ENCODE measurements at places on chromosomes 11 and 22.

GRCh38 chr11:128917144-128917724, 25.4 kb downstream of the TP53AIP1 start:
- no peak for DNase-seq

GRCh38 chr11:23727794-23728193, 769.1 kb upstream of the LUZP2 start:
- DNase-seq = no peak

DNA sequence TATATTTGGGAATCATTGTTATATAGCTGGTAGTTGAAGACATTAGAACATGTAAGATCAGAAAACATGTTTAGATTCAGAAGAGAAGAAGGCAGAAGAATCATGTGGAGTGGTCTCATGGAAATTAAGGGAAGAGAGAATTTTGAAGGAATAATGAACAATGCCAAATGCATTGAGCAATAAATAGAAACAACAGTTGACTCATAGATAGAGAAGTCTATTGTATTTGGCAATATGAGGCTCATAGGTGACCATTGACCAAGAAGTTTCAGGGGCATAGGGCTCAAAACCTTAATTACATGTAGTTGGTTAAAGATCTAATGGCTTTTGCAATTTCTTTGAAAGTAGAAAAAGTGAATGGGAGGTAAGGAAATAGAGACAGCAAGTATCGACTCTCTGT, 123.9 kb downstream of the PAX6 start:
- no peak for DNase-seq

DNA sequence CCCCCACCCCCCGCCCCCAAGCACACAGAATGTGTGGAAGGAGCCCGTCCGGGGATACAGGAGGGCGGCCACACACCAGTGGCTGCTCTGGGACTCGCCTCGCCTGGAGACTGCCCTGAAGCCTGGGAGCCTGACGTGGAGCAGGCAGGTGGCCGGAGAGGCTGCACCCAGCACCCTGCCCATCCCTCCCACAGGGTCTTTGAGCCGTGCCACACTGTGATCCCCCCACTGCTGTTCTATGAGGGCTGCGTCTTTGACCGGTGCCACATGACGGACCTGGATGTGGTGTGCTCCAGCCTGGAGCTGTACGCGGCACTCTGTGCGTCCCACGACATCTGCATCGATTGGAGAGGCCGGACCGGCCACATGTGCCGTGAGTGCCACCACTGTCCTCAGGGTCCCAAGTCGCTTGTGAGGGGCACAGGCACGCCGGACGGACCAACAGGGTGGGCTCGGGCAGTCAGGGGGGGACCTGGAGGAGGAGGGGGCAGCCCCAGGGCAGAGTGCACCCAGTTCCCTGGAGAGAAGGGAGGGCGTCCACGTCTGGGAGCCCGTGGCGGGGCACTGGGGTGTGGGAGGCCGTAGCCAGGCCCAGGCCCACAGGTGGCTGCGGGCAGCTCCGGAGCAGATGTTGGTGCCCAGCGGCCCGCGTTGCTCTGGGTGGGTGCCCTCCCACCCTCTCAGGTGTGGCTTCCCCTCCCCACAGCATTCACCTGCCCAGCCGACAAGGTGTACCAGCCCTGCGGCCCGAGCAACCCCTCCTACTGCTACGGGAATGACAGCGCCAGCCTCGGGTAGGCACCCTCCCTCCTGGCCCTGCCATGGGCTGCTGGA, 27.0 kb upstream of the MUC5B start:
- no peak for DNase-seq

- DNase-seq = no peak
Observed at GRCh38 chr11:104964247-104964646, 4.1 kb downstream of the CASP4 start.

- DNase-seq = no peak
Observed at GRCh38 chr22:46747646-46748045, 9.6 kb upstream of the CERK start.

GRCh38 chr11:121414141-121414913, 37.8 kb upstream of the SORL1 start:
- no peak for DNase-seq

DNA sequence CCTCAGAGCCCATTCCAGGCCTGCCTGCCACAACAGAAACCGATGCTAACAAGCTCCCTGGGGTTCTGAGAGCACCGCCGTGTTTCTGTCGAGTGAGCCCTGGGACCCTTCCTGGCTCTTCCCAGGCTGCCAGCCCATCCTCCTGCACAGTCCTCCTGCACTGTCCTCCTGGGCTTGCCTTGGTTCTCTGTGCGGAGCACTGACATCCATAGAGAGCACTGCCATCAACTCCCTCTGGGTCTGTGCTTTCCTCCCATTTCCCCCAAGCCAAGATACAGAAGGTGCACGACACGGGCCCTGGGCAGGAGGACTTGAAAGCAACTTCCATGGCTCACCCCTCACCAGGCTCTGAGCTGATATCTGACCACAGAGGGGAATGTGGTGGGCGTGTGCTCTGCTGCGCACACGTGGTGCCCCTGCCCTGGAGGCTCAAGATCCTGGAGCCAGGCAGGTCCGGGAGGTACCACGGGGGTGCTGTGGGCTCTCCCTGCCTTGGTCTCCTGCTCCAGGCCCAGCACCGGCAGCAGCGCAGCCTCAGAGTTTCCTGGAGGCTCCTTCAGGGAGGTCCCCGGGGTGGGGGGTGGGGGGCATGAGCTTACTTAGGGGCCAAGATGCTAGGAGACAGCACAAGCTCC, 304.2 kb downstream of the BRD1 start:
- DNase-seq = no peak

GRCh38 chr11:117037975-117038350, 60.3 kb downstream of the SIK3 start:
- DNase-seq = no peak

Measured in Kasumi-1 (cell line).